ENCODE measurements at places on chromosomes 3 and 15.

- DNase-seq, result no peak
Observed at GRCh38 chr15:64211696-64212095, 48.9 kb upstream of the PPIB start.

DNA sequence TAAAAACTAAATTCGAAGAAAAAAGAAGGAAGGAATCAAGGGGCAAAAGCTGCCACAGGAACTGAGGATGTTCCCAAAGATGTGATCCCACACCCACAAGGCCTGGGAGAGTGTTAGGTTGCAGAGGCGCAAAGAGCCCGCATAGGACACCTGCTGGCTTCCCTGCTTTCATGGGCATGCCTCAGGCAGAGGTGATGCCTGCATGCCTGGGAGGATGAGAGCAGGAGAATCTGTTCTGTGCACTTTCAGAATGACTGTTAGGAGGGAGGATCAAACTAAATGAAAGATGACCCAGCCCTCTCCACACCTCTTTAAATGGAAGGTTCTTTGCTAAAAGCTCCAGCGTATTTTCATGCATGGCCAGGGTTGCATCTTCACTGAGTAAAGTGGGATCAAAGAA is 162.4 kb downstream of the PLCL2 start:
- no peak for DNase-seq

GRCh38 chr3:58173669-58174398 is 36.9 kb downstream of the DNASE1L3 start:
- DNase-seq, result peak; percentile 38

DNA sequence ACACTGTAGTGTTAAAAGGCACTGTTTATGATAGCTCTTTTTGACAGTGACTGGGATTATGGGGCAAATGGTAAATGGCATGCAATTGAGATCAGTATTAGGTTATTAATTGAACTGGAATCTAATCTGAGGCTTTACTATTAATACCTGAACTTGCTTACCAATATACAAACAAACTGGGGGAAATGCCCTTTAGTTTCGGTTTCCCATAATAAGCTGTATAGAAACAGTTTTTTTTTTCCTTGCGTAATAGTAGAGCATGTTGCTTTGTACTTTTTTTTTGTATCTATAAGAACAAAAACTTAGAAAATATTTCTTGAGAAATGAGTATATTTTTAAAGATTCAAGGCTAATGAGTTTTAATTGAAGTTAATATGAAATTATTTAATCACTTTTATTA is 95.0 kb downstream of the FNDC3B start:
- no peak for DNase-seq

- no peak for DNase-seq
Observed at GRCh38 chr15:92614301-92614700, 41.3 kb downstream of the FAM174B start.

- DNase-seq, result no peak
Observed at GRCh38 chr3:110419096-110419495, 652.5 kb upstream of the NECTIN3 start.

DNA sequence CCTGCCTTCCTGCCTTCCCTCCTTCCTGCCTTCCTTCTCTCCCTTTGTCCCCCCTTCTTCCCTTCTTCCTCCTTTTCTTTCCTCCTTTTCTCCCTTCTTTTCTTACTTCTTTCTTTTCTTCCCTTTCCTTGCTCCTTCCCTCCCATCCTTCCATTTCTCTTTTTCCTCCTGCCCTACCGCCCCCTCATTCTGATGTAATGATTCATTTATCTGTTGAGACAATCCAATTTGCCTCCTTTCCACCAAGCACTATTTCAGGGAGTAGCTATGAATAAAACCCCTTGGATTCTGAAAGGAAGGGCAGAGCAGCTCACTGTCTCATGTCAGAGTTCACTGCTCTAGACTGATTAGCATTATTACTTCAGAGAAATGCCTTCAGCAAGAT is 462.6 kb downstream of the PDCD6IP start:
- DNase-seq, result no peak

DNA sequence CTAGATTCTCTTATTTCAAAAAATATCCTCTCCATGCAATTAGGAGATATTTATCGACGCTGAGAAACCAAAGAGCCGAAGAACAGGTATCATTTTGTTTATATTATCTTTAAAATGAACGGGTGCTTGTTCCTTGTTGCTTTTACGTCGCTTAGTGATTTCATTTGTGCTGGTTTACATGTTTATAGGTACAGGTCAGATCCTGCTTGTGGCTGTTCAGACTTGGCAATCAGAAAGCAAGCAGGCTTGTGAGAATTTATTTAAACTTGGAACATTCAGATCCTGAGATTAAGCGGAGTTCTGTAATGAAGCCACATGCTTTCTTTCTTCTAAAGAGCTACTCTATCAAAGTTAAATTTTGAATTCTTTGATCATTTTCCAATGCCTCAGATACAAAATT is 43.0 kb upstream of the ATP2C1 start:
- DNase-seq, result no peak

- DNase-seq, result no peak
Observed at GRCh38 chr3:44969828-44970179, 6.2 kb downstream of the ZDHHC3 start.

GRCh38 chr3:186283096-186283495 is 78.9 kb downstream of the DGKG start:
- DNase-seq, result no peak

- DNase-seq, result no peak
Observed at GRCh38 chr3:109072194-109072593, 45.7 kb downstream of the MORC1 start.

DNA sequence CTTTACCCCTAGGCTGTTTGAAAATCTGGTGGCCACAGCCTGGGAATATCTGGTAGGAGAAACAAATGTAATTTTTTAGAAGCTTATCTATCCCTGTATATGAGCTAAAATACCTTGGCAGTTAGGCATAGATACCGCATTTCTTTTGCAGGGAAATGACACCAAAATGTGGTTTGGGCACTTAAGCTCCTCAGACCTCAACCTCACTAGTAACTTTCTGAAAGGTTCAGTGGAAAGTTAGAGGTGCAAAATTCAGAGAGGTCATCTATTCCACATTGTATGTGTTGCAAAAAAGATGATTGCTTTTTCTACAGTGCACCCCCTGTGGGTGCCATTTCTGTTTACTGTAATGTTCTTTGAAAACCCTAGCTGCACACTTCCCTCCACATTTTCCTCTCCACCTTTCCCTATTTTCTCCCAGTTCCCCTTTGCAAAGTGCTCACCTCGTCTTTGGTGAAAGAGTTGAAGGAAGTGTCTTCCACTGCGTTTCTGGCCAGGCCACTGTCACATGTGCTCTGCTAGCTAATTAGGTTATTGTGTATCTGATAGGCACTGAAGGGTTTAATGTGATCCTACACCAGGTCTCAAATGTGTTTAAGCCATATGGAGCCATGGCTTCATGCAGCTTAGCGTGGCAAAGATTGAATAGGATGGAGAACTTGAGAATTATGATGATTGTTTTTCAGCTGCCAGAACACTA is 1.3 kb downstream of the SACM1L start:
- no peak for DNase-seq

GRCh38 chr3:19103510-19103909 is 44.8 kb upstream of the KCNH8 start:
- no peak for DNase-seq

GRCh38 chr15:57777003-57777402 is 70.5 kb downstream of the POLR2M start:
- DNase-seq, result no peak

DNA sequence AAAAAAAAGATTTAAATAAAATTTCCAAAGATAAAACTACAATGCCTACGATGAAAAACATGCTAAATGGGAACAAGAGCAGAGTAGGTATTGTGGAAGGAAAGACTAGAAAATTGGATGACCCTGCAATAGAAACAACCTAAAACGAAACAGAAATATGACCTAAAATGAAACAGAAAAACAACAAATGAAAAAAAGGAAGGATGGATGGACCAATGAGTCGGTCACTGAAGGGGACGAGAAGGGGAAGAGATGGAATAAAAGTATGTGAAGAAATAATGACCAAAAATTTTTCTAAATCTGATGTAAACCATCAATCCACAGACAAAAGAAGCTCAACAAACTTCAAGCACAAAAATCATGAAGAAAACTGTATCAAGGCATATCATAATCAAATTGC is 44.8 kb downstream of the TBC1D2B start:
- no peak for DNase-seq

- DNase-seq, result no peak
Observed at GRCh38 chr3:12175844-12176453, 17.2 kb upstream of the TIMP4 start.

- no peak for DNase-seq
Observed at GRCh38 chr3:194874783-194875182, 189.1 kb downstream of the FAM43A start.

DNA sequence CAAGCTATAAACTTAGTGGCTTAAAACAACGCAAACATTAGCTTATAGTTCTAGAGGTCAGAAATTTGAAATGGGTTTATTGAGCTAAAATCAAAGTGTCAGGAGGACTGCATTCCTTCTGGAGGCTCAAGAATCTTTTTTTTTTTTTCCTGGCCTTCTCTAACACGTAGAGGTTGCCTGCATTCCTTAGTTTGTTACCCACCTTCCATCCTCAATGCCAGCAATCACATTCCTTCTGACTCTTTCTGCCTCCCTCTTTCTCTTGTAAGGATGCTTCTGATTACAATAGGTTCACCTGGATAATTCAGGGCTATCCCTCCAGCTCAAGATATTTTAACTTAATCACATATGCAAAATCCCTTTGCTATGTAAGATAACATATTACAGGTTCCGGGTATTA is 24.8 kb downstream of the REC114 start:
- DNase-seq, result no peak

GRCh38 chr3:131328721-131329120 is 52.9 kb upstream of the NUDT16 start:
- no peak for DNase-seq

- DNase-seq, result no peak
Observed at GRCh38 chr15:28885128-28885629, 595 bp upstream of the APBA2 start.

- no peak for DNase-seq
Observed at GRCh38 chr3:38916706-38917105, 100.7 kb upstream of the SCN10A start.

DNA sequence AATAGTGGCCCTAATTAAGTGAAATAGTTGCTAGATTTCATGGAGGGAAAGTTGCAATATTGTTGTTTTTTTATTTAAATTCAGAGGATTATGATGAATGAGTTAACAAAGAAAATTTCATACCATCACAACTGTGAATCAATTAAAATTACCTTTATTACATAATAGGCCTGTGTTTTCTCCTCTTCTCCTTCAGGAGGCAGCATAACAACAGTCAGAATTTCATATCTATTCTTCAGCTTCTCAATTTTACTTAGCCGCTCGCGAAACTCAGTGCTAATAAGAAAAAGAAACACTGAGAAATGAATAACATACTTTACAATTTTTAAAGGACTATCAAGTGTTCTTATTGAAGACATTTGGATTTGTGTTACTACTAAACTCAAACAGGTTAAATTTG is 29.4 kb downstream of the TTC14 start:
- no peak for DNase-seq

GRCh38 chr3:128563439-128563838 is 70.4 kb upstream of the GATA2 start:
- no peak for DNase-seq

DNA sequence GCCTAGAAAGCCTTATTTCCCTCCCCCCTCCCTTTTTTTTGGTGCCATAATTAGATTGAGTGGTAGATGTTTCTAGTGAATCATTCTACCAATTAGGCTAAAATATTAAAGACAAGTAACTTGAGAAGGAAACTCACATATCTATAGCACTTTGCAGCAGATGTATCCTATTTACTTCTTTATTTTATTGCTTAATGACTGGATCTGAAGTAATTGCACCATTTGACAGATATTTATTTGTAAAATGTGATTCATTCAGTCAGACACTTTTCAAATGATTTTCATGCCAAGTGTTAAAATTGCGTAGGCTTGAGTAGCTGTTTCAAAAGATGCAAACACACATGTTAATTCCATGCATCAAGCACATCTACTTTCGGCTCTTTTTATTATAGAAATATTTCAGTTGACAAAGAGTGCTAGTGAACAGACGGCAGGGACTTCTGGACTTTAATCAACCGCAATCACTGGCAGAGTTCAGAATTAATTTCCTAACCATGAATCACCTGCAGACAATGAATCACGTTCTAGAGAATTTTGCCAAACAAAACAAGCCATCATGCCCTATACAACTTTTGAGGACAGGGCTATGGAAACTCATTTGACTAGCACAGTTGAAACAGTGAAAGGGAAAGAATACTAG is 636.8 kb downstream of the MECOM start:
- DNase-seq, result no peak

DNA sequence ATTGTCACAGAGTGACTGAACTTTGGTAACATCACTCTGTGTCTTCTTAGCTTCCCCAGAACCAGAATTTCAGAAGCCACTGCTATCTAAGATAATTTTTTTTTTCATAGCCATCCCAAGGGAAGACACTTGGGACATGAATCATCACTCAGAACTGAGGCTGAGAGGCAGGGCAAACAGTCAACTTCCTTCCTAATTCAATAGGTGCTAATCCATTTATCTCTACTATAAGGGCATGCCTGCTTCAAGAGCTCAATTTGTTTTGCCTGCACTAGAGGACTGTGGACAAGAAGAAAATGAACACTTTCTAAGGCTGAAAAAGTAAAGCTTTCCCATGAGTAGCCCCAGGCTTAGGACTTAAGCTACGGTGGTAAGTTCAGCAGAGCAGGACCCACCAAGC is 56.7 kb upstream of the MYRIP start:
- DNase-seq, result no peak

- no peak for DNase-seq
Observed at GRCh38 chr3:89067736-89068135, 39.7 kb upstream of the EPHA3 start.

- no peak for DNase-seq
Observed at GRCh38 chr15:45499426-45499825, 23.1 kb downstream of the SLC30A4 start.

GRCh38 chr3:13483988-13484695 is 4.0 kb downstream of the HDAC11 start:
- no peak for DNase-seq

- no peak for DNase-seq
Observed at GRCh38 chr3:197611255-197611654, 55.5 kb upstream of the BDH1 start.

DNA sequence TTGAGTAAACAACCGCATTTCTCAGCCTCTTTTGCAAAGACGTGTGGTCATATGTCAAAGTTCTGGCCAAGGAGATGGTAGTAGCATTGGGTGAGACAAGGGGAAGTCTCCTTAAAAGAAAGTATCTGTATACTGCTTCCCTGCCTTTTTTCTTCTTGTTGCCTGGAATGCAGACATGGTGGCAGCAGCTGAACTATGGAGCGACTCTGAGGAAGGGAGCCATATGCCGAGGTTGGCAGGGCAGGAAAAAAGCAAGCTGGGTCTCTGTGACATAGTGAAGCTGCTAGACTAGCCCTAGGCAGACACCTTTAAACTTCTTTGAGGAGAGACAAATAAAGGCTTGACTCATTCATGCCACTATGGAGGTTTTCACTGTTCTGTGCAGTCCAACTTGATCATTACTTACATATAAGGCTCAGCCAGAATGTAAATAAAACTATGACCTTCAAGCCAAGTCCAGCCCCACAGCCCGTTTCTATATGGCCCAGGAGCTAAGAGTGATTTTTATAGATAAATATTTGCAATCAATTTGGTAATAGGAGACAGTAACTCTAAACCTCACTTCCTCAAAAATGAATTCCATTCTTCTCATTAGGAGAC is 30.6 kb upstream of the PRICKLE2 start:
- DNase-seq, result no peak
